Tibial artery (tissue), 4 donors: ENCODE measurements at places on chromosomes 4 and X.

GRCh38 chr4:25466966-25467697, 90.1 kb downstream of the ANAPC4 start:
- DNase-seq, result no peak

GRCh38 chr4:3065551-3065950, 8.8 kb downstream of the HTT-AS start:
- DNase-seq, result no peak

- no peak for DNase-seq
Measured at GRCh38 chr4:87045659-87046058, 110.8 kb downstream of the AFF1 start.

- no peak for DNase-seq
Measured at GRCh38 chrX:134908356-134908755, 82.4 kb upstream of the SMIM10 start.

DNA sequence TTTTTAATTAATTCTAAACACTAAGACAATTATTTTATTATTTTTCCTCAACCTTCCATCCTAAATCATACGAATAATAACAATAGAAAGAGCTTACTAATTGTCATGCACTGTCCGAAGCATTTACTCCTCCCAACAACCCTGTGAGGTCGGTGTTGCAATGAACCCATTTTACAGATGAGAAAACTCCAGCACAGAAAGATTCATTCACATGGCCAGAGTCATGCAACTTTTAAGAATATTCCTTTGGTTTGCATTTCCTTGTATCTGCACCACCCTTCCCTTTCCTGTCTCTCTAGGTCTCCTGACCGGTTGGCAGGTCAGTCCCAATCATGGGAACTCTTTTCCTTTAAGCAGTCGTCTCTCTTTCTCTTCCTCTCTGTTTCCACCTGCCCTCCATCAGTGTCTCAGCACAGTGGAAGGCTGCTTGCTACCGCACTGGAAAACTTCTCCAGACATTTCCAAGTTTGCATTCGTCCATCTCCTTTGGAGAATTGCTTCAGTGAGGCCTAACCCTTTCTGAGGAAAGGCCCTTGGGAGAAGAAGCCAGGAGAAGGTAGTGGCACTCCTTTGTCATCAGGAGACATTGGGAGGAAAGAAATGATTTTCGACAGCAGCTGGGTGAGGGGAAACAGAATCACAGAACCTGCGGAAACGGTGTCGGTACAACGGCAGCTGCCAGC, 1.9 kb upstream of the TMSB4X start:
- DNase-seq, result no peak

DNA sequence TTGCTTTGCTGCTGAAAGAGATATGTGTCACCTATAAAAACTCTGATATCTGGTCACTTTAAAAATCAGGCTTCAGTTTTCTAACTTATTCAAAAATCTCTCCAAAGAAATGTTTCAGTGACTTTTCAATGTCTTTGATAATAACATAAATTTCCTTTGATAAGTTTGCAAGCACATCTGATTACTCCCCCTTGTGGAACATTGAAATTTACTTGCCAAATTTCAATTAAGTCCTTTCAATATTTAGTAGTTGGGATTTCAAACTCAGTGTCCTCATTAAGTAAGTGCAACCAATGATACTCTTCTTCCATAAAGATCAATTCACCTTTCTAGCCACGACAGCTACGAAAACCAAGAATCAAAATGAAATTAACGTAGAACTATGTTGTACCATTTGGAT, 151.3 kb upstream of the FAM47C start:
- no peak for DNase-seq

DNA sequence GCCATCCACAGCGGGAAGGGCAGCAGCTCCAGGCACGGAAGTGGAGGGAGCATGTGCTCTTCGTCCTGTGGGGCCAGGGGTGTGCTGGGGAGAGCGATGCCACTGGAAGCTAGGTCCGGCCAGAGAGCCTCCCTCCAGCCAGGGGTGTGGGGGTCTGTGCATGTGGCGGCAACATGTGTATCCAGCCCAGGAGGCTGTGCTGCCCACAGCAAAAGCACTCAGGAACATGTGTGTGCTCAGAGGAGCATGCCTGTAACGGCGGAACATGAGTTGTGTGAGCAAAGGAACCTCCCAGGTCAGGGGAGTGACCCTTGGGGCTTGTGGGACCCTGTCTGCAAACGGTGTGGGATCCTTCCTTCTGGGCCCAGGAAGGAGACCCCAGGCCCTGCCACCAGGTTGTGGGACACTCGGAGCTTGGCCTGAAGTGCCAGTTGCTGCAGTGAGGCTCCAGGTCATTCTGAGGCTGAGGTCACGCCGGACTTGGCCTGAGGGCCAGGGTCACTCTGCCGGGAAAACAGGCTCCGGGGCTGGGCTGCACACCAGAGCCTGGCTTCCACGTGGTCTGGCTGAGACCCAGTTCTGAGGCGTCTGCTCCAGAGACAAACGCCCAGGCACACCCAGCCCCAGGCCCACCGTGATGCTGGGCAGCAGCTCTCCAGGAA, 37.2 kb downstream of the CPLX1 start:
- no peak for DNase-seq

- no peak for DNase-seq
Measured at GRCh38 chr4:1323635-1324442, 23.2 kb upstream of the UVSSA start.

DNA sequence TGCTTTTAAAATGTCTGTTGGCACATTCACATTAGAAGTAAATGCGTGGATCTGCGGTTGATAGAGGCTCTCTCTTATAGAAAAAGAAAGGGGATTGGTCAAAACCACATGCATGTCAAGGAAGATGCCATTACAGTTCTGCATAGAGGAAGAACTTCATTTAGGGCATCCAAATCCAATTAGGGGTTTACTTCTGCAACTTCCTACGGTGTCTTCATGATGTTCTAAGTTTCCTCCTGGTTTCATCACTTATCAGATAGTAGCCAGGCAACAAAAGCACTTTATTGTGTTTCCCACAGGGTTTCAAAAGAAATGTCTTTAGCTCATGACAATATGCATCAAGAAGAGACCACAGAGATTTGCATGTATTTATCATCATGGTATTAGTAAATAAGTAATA, 136.0 kb upstream of the HPGD start:
- DNase-seq, result no peak
